Left ventricle myocardium inferior (tissue), 1 donor: ENCODE measurements at places on chromosomes 5 and 9. TPM values are rescaled to one million over a fixed set of nuclear protein-coding genes. Genes with fewer than 3 reads are reported as not detected.

The MAP3K1 gene
- total RNA-seq = 5.7 TPM

DNA sequence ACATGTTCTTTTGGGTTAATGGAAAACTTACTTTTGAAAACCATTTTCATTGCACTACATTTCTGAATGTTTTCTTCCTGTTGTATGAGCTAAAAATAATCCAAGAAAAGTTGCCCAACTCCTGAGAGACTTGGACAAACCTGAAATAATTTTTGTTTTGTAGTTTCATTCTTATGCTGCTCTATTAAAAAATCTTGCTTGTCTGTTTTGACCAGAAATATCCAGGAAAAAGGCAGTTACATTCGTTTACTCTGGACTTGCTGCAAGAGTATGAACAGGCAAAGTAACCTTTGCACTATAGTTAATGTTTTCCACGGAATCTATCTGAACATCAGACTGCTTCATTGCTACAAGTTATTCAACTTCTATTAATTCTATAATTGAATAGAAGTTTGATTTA is 200.1 kb upstream of the DAB2 start:
- no peak for DNase-seq
- no peaks in the 10 kb centered on the region for H3K36me3 ChIP-seq
- no peaks in the 10 kb centered on the region for H3K4me1 ChIP-seq
- no peak overlapping the region for H3K4me3 ChIP-seq
- peaks cover 16% of the 10 kb centered on the region for H3K27me3 ChIP-seq

DNA sequence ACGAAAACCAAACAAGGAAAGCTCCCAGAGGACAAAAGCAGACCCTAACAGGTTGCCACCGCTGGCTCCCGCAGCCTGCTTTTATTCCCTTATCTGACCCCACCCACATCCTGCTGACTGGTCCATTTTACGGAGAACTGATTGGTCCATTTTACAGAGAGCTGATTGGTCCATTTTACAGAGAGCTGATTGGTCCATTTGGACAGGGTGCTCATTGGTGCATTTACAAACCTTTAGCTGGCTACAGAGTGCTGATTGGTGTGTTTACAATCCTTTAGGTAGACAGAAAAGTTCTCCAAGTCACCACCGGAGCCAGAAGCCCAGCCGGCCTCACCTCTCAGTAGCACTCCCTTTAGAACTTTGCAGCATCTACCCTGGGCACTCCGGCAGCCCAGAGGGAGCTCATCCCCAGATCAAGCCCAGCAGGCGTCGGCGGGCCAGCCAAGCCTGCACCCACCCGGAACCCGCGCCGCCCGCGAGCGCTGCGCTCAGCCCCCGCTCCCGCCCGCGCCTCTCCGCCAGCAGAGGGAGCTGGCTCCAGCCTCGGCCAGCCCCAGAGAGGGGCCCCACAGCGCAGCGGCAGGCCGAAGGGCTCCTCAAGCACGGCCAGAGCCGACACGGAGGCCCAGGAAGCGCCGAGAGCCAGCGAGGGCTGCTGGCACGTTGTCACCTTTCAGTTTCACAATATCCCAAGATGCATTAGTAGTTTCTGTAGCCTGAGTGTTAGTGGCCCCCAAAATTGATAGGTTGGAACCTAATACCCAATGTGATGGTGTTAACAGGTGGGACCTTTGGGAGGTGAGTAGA is 35.3 kb upstream of the CLPTM1L start:
- no peak overlapping the region for H3K27ac ChIP-seq
- H3K36me3 ChIP-seq = no peaks in the 10 kb centered on the region
- peaks cover 73% of the 10 kb centered on the region for H3K27me3 ChIP-seq
- peak overlapping the region; percentile 32 for H3K4me3 ChIP-seq
- peaks cover 20% of the 10 kb centered on the region for H3K4me1 ChIP-seq
- peak; percentile 38 for DNase-seq

The ZNF883 gene
- 6.2 TPM for total RNA-seq

The TICAM2 gene
- 2.3 TPM for total RNA-seq

DNA sequence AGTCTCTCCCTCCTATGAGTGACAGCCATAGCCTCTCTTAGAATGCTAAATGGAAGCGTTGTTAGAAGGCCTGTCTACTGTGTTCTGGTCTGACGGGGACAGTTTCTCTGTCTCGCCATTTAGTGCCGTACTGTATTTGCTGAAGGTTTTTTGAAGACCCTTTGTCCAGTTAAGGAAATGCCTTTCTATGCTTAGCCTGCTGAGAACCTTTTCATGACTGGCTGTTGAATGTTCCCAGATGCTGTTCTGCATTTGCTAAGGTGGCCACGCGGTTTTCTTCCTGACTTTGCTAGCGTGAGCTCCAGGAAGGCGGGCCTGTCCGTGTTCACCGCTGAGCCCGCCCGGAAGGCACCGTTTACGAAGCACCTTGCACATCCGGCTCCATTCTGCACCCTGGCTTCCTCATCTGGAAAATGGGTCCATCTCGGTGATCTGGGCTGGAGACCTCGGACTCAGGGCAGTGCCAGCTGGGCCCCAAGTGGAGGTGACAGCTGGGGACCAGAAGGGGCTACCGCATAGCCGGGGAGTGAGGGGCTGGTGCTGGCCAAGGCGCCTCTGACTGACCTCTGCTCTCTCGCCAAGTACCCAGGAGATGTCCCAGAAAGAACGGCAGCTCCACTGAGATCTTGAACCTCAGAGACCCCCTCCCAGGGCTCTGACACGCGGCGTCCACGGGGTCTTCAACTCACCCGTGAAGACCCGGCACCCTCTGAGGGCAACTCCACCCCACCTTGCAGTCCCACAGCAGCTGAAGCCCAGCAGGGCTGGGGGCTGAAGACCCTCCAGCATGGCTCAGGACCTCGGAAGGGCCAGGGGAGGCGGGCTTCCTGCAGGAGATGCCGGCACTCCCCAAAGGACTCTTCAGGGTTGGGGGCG is 52.5 kb upstream of the NKD2 start:
- peaks cover 81% of the 10 kb centered on the region for H3K27me3 ChIP-seq
- peaks cover 26% of the 10 kb centered on the region for H3K4me1 ChIP-seq
- no peak overlapping the region for H3K4me3 ChIP-seq
- H3K36me3 ChIP-seq = no peaks in the 10 kb centered on the region
- peak overlapping the region; percentile 27 for H3K27ac ChIP-seq

GRCh38 chr5:61621202-61621650 is 289.2 kb downstream of the ZSWIM6 start:
- H3K27ac ChIP-seq = peak overlapping the region; percentile 38
- H3K36me3 ChIP-seq = no peaks in the 10 kb centered on the region
- DNase-seq = no peak
- no peaks in the 10 kb centered on the region for H3K27me3 ChIP-seq

The SHISAL2B gene
- not detected for total RNA-seq

The C9 gene
- total RNA-seq = not detected

DNA sequence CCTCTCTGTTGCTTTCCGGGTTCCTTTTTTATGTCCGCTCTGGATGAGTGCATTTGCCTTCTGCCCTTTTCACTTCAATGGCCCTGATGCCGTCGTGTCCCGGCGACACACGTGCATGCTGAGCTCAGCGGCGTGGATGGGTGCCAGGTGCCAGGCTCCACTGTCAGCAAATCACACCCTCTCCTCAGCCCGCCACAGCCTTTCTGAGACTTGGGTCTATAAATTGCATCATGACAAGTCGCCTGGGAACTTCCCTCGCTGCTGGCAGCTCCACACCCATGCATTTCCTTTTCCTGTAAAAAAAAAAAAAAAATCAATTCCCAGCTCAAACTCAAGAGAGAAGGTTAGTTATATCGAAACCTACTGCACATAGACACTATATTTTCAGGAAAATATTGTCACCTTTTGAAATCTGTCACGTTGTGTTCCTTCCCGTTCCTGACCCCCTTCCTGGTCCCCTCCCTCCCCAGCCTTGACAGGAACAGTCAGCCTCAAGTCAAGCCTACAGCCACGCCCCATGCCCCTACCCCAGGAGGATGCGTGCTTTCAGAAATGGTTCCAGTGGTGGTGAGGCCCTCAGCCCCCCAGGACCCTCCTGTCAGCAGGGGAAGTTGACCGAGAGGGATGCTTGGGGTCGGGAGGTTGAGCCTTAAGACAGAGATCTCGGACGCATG is 110.3 kb upstream of the PTCH1 start:
- H3K27ac ChIP-seq = peak overlapping the region; percentile 81
- peak; percentile 54 for DNase-seq
- peaks cover 7% of the 10 kb centered on the region for H3K4me1 ChIP-seq
- H3K27me3 ChIP-seq = no peaks in the 10 kb centered on the region
- peak overlapping the region; percentile 30 for H3K4me3 ChIP-seq

- H3K27me3 ChIP-seq = no peaks in the 10 kb centered on the region
- H3K36me3 ChIP-seq = no peaks in the 10 kb centered on the region
- H3K4me1 ChIP-seq = no peaks in the 10 kb centered on the region
- no peak overlapping the region for H3K4me3 ChIP-seq
- no peak for DNase-seq
These were observed 341.2 kb upstream of the CTNND2 start for GRCh38 chr5:12245429-12245828.

The HTR4 gene
- total RNA-seq = 0.99 TPM

DNA sequence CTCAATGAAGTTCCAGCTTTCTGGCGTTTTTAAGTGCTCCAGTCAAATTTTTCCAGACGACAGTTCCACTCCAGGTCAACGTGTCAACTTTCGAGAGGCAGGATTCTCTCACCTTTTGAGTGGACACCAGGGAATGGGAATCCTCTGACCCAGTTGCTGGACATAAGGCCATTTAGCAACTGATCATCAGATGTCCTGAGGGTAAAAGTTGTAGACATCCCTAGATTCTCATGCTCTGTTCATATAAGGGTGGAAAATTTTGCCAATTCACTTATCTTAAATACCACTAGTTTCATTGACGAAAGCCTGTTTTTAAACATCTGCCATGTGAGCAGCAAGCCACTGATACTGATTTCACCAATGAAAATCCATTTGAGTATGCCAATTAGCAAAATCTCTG is 275.5 kb downstream of the MAST4 start:
- H3K4me1 ChIP-seq = peaks cover 30% of the 10 kb centered on the region
- H3K36me3 ChIP-seq = no peaks in the 10 kb centered on the region
- DNase-seq = no peak
- H3K27me3 ChIP-seq = no peaks in the 10 kb centered on the region
- no peak overlapping the region for H3K27ac ChIP-seq
- H3K4me3 ChIP-seq = no peak overlapping the region

GRCh38 chr5:148855249-148856008 is 29.0 kb downstream of the ADRB2 start:
- H3K36me3 ChIP-seq = no peaks in the 10 kb centered on the region
- peaks cover 71% of the 10 kb centered on the region for H3K4me1 ChIP-seq
- H3K4me3 ChIP-seq = no peak overlapping the region
- no peaks in the 10 kb centered on the region for H3K27me3 ChIP-seq
- H3K27ac ChIP-seq = peak overlapping the region; percentile 53
- no peak for DNase-seq

The SPATA31E1 gene
- total RNA-seq = not detected

- peaks cover 33% of the 10 kb centered on the region for H3K27me3 ChIP-seq
- DNase-seq = no peak
- H3K4me3 ChIP-seq = no peak overlapping the region
- H3K27ac ChIP-seq = no peak overlapping the region
- H3K4me1 ChIP-seq = peaks cover 16% of the 10 kb centered on the region
These were observed 1.6 kb downstream of the C5orf52 start for GRCh38 chr5:157672976-157673375.

DNA sequence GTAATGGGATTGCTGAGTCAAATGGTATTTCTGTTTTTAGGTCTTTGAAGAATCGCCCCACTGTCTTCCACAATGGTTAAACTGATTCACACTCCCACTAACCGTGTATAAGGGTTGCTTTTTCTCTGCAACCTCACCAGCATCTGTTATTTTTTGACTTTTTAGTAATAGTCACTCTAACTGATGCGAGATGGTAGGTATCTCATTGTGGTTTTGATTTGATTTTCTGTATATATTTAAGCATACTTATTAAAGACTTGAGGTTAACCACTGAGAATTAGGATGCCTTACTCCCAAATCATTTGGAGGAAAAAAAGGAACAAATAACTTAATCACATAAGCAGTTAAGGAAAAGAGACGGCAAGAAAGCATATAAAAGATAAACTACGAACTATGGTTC is 181.6 kb upstream of the FST start:
- H3K27me3 ChIP-seq = no peaks in the 10 kb centered on the region
- DNase-seq = no peak
- no peaks in the 10 kb centered on the region for H3K36me3 ChIP-seq

The INSL4 gene
- not detected for total RNA-seq

GRCh38 chr5:97096191-97096590 is 46.2 kb downstream of the LIX1 start:
- no peak overlapping the region for H3K27ac ChIP-seq
- no peak for DNase-seq
- peaks cover 7% of the 10 kb centered on the region for H3K4me1 ChIP-seq
- no peaks in the 10 kb centered on the region for H3K36me3 ChIP-seq
- H3K27me3 ChIP-seq = no peaks in the 10 kb centered on the region

DNA sequence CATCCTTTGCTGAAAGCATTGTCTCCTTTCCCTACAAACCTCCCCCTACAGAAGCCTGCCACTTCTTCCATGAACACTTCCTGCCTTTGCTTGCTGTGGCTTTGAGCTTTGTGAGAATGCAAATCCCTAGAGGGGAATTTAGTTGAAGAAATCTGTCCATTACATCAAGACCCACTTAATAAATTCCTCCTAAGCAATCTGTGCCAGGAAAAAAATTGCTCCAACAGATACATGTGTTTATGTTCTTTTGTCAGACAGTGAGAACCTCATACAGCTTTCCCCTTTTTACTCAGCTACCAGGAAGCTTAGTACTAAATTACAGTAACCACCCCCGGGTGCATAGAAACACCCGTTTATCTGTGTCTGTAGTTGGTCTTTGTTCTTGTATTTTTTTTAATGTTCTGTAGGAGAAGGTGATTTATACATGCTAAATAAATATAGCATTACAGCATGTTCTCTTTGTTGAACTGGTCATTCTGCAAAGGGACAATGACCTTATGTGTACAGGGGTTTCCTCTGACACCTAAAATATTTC is 43.9 kb downstream of the SH3TC2 start:
- no peaks in the 10 kb centered on the region for H3K36me3 ChIP-seq
- DNase-seq = no peak
- peaks cover 27% of the 10 kb centered on the region for H3K4me1 ChIP-seq
- no peaks in the 10 kb centered on the region for H3K27me3 ChIP-seq
- no peak overlapping the region for H3K27ac ChIP-seq

The NSD1 gene
- total RNA-seq = 40.8 TPM

The RNF183 gene
- not detected for total RNA-seq

The CCDC171 gene
- total RNA-seq = 1.8 TPM

DNA sequence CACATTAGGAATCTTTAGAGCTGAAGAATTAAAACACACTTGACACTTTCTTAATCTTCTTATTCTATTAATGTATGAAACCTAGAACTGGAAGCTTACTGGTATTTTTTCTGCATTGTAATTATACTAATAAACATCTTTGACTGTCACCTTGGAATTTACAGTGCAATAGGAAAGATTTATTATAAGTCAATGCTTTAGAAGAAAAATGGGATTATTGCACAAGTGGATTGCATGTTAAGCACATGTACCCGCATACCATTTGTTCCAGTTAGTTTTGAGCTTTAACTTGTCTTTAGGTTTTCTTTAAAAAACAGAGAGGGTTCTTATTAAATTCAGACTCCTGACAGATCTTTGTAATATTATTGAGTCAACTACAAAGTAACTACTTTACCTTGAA is 278.5 kb downstream of the CCDC171 start:
- H3K4me3 ChIP-seq = no peak overlapping the region
- H3K27ac ChIP-seq = no peak overlapping the region
- no peaks in the 10 kb centered on the region for H3K27me3 ChIP-seq
- H3K36me3 ChIP-seq = no peaks in the 10 kb centered on the region

- H3K27ac ChIP-seq = no peak overlapping the region
- H3K27me3 ChIP-seq = no peaks in the 10 kb centered on the region
- H3K36me3 ChIP-seq = no peaks in the 10 kb centered on the region
- no peak for DNase-seq
- H3K4me1 ChIP-seq = peaks cover 8% of the 10 kb centered on the region
- H3K4me3 ChIP-seq = no peak overlapping the region
These were observed 27.3 kb downstream of the NR6A1 start for GRCh38 chr9:124743686-124744348.

- no peaks in the 10 kb centered on the region for H3K36me3 ChIP-seq
- H3K27ac ChIP-seq = no peak overlapping the region
- no peaks in the 10 kb centered on the region for H3K27me3 ChIP-seq
- DNase-seq = no peak
These were observed 425.8 kb downstream of the MAN2A1 start for GRCh38 chr5:110115503-110115902.

The PTGDS gene
- total RNA-seq = 3,579 TPM
